ENCODE measurements at places on chromosomes 12 and 14.

GRCh38 chr12:41920355-41920754 is 224.3 kb downstream of the GXYLT1 start:
- no peak for DNase-seq

GRCh38 chr14:83419420-83419819 is 1885.8 kb upstream of the SEL1L start:
- DNase-seq = no peak

- DNase-seq = no peak
These were observed 69.6 kb downstream of the CHST11 start for GRCh38 chr12:104526320-104526719.

DNA sequence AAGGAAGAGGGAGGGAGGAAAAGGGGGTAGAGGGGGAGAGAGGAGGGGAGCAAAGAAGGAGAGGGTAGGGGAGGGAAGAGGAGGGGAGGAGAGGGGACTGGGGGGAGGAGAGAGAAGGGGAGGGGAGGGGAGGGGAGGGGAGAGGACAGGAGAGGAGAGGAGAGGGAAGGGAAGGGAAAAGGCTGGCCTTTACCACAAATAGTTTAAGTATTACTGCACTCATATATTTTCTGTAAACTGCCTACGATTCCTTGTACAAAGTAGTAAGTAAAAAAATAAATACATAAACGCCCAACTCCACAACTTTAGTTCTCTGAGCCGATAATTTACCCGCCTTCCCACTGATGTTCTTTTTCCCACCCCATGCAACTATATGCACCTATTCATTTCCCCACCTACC is 23.7 kb upstream of the RERG start:
- no peak for DNase-seq

GRCh38 chr12:86293682-86294240 is 37.6 kb upstream of the MGAT4C start:
- DNase-seq = no peak

DNA sequence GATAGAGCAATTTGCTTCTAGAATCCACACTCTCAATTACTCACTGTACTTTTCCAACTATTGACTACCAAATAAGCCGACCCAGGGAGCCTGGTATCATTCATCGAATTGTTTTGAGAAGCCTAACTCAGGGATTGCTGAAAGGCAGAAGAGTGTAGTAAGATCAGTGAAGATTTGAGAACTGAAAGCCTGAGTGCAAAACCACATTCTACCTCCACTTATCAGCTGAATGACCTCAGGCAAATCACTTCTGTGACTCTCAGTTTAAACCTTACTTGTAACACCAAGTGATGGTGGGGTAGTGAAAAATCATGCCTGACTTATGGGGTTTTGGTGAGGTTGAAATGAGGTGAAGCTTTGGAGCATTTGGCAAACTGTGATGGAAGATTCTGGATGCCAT is 126.1 kb upstream of the MAX start:
- DNase-seq = peak; percentile 93

DNA sequence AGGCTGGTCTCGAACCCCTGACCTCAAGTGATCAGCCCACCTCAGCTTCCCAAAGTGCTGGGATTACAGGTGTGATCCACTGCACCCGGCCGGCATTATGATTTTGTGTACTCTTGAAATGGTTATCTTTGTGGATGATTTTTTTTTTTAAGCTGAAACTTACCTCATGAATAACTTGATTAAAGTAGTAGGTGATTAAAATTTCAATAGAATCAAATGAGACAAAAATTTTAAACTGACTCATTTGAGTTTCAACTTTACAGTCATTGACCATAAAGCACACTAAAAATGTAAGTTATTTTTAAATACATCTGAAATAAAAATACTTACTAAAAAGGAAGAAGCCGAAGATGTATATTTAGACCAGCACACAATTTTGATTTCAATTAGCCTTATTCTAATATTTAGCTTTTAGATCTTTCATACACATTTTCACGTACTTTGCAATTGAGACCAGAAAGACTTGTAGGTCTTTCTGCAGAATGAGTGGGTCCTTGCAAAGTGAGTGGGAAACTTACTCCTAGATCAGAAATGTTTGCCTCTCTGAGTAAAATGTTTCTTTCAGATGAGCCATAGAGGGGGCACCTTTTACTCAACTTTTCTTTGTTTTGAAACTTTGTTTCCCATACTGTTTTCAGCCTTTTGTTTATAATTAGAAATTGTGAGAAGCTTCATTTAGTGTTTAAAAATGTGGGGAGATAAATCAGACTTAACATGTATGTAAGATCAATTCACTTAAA is 34.2 kb downstream of the TMPO start:
- DNase-seq = no peak

DNA sequence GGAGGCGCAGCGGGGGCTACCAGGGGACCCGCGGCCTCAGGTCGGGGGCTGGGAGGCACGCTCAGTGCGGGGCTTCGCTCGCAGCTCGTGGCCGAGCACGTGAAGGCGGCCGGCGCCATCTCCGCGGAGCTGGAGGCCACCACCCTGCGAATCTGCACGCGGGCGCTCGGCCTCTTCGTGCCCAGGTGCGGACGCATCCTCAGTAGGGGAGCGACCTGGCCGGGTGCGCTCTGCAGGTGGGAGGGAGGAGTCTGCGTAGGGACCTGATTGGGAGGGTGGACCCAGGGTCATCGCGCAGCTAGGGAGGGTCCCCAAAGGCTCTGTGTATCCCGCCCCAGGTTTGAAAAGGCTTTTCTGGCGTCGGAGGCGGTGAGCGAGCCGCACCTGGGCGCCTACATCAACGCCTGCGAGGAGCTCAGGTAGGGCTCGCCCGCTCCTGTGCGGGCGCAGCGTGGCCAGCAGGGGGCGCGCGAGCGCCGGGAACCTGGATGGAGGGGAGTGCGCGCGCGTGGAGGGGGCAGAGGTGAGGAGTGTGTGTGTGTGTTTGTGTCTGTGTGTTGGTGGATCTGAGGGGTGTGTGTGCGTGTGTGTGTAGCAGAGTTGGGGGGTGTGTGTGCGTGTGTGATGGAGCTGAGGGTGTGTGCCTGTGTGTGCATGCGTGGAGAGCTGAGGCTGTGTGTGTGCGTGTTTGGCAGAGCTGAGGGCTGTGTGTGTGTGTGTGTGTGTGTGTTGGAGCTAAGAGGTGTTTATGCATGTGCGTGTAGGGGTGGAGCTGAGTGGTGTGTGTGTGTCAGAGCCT is 10.3 kb downstream of the EXOC3L4 start:
- peak; percentile 66 for DNase-seq

DNA sequence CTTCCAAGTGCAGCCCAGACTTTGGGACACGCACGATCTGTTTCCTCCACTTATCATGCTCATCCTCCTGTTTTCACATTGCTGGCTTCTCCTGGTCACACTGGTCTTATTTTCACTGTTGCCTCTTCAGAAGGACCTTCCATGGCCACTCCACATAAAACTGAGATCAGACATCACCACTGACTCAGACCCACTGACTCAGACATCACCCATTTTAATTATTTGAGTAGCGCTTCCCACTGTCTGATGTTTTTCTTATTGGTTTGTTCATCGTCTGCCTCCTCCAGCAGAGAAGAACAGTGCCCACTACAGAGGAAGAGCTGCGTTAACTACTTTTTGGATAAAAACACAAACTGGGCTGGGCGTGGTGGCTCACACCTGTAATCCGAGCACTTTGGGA is 270.5 kb upstream of the PWP1 start:
- no peak for DNase-seq

- no peak for DNase-seq
These were observed 84.1 kb upstream of the PLEKHA5 start for GRCh38 chr12:19045426-19045825.

GRCh38 chr12:116603546-116604177 is 44.5 kb downstream of the MAP1LC3B2 start:
- no peak for DNase-seq

- DNase-seq = no peak
These were observed 3.5 kb downstream of the FOS start for GRCh38 chr14:75282170-75282554.

DNA sequence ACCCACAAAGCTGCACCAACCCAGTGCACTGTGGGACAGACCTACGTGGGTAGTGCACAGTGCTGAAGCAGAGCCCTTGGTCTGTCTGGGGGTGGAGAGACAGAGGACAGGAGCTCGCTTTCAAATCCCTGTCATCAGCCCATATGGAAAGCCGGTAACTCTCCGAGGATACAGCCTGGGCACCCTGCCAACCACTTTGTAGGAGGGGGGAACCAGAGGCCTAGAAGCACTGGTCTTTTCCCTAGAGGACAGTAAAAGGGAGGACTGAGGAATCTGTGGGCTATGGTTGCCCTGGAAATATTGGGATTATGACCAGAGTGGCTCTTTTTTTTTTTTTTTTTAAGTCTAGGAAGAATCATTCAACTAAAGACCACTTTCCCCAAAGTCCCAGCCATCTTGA is 74.3 kb downstream of the MAP3K9 start:
- no peak for DNase-seq

DNA sequence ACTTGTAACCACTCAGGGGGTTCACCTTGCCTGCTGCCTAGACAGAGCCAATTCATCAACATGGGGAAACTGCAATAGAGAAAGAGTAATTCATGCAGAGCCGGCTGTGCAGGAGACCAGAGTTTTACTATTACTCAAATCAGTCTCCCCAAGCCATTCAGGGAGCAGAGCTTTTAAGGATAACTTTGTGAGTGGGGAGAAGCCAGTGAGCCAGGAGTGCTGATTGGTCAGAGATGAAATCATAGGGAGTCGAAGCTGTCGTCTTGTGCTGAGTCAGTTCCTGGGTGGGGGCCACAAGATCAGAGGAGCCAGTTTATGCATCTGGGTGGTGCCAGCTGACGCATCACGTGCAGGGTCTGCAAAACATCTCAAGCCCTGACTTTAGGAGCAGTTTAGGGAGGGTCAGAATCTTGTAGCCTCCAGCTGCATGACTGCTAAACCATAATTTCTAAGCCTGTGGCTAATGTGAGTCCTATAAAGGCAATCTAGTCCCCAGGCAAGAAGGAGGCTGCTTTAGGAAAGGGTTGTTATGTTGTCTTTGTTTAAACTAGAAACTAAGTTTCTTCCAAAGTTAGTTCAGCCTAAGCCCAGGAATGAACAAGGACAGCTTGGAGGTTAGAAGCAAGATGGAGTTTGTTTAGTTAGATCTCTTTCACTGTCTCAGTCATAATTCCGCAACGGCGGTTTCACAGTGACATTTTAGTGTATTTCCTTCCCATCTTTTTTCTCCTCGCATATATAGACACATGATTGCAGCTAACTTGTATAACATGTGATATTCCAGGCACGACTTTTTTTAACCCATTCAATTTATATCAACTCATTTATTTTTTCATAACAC is 68.9 kb upstream of the NCOR2 start:
- DNase-seq = peak; percentile 28

DNA sequence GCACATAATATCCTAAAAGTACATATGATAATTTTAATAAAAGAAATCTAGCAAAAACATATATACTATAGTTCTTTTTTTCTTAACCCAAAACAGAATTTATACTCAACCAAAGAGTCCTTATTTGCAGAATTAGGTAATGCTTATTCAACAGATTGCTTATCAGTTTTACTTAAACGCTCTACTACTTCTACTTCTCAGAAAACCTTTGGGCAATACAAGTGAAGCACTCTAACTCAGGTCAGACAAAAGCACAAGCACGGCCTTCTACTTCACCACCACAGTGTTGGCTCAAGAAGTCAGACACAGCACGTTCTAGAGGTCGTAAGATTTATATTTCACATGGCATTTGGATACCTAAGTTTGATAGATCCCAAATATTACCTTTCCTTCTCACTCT is 29.2 kb downstream of the DICER1 start:
- no peak for DNase-seq

DNA sequence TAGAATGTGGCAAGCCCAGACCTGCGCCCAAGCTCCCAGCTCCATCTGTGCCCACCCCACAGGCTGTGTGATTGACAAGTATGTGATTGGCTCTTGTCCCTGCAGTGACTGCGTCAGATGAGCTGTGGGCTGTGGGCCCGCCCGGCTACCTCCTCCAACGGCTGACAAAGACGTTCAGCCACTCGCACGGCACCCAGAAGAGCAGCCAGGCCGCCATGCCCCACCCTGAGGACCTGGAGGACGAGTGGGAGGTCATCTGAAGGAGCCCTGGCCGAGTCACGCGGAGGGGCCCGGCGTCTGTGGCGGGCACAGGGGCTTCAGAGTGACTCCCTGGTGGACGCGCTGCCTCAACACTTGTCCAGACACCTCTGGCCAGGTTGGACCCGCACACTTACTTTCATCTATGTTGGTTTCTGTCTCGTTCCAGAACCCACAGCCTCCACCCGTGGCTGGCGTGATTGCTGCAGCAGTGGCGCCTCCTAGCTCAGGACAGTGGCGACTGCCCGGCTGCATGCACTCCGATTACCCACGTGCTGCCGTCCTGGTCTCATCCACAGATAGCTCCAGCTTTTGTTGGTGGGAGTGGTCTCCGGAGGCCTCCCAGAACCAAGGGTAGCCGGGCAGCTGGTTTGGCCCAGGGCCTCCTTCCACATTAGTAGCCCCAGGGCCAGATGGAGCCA is 11.4 kb downstream of the ANKRD9 start:
- no peak for DNase-seq

DNA sequence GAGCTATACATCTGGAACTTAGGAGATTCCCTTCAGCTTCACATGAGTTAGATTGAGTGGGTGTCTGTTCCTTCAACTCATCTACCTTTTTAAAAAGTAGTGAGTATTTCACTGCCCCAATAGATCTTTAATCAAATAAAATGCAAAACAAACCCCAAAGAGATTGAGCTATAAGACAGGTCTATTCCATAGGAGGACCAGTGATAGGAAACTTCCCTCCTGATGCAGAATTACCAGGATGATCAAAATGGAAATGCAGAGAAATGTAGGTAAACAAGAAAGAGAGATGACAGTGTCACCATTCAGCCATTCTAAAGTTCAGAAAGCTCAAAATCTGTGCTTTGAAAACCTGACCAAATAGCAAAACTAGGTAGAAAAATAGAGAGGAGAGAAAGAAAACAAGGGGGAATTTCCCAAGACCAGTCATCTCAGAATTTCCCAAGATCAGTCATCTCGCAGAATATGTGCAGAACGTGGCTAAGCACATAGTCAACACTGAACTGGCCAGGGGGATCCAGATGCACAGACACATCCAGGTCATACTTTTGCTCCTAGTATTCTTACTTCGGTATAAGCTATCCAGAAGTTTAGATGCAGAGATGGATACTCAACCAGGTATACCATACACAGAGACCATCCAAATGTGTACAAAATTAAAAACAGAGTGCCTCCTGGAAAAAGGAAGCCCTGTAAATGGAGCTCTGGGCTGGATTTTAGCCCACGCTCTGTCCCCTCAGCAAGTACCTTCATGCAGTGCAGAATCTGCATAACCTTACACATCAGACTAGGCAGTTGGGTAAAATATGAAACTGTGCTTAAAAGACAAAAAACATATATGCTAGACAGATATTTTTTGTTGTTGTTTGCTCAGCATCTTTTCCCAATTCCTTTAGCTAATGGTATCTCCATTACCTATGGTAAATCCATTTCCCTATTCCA is 27.4 kb downstream of the SLC41A2 start:
- DNase-seq = peak; percentile 87

DNA sequence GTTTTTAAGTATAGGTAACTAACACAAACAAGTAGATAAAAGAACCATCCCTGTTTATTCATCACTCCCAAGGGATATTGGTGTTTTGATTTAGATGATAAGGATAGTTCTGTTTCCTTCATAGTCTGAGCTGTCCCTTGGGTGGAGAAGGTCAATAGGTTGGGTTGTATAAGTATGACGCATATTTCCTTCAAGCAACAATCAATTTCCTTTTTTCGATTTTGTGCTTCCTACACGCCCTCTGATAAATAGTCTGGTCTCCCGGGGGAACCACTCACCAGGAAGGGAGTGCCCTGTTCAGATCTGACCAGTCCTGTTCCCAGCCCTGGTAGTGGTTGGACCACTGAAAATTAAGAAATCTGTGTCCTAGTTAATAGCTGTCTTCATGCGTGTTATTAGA is 378.8 kb upstream of the FAR2 start:
- no peak for DNase-seq

- no peak for DNase-seq
These were observed 22.3 kb upstream of the TDRD9 start for GRCh38 chr14:103905842-103906456.

All from GM12865 (cell line).